Jurkat, Clone E6-1 (cell line): ENCODE measurements at places on chromosomes 5 and 9.

DNA sequence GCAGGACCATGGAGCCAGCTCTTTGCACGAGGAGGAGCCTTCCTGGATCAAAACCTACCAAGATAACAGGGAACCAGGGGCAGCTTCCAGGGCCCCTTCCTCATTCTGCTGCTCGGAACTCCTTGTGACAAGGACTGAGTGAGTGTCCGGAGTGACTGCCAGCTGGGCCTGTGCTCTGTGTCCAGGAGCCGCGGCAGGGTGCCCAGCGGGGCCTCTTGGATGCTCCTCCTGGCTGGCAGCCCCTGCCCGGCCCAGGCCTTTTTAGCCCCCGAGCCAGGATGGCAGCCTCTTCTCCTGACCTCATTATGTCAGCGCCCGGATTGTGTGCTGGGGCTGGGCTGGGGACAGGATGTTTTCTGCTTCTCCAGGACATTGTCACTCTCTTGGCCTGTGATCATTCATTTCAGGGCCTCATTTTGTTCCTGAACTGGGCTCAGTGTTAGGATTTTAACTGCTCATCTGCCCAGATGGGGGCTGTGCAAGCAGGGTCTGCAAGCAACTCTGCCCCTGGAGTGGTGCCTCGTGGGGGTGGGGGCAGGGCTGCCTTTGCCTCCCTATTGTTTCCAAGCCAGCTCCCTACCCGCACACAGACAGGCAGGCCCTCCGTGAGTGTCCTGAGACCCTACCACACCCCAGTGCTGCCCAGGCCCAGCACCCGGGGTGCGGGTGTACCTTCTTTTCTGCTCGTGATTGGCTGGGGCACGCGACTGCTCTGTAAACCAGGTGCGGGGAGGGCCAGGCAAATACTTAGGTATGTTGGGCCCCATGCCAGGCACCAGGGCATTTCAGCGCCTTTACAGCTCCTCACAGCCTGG is 161.6 kb downstream of the COL23A1 start:
- no peak for DNase-seq

GRCh38 chr5:81554647-81555046 is 160.7 kb upstream of the ACOT12 start:
- DNase-seq: no peak

- DNase-seq: peak; percentile 14
Observed at GRCh38 chr9:101711330-101711941, 27.0 kb downstream of the GRIN3A start.

GRCh38 chr9:70049236-70049635 is 5.6 kb downstream of the MAMDC2 start:
- DNase-seq: no peak

- DNase-seq: no peak
Observed at GRCh38 chr5:175666216-175666615, 8.3 kb downstream of the HRH2 start.

GRCh38 chr9:110615498-110615897 is 36.0 kb upstream of the SVEP1 start:
- no peak for DNase-seq

- DNase-seq: peak; percentile 32
Observed at GRCh38 chr5:58871648-58872242, 288.9 kb downstream of the RAB3C start.

DNA sequence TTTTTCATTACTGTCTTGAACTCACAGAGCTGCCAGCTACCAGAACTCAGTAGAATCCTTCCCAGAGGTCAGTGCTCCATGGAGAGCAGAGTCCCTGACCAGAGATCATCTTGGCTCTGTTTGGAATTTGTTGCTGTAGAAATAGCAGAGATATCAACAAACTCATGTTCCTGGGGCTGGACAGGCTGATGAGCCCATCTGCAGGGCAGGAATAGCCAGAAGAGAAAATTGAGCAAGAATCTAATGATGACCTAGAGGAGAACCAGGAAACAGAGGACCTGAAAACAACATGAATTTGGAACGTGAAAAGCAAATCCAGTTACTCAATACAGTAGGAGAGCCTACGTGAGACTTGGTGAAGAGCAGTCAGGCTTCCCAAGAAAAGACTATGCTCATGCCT is 437.8 kb downstream of the PLK2 start:
- DNase-seq: no peak
